ENCODE measurements at places on chromosomes 7 and 10.

DNA sequence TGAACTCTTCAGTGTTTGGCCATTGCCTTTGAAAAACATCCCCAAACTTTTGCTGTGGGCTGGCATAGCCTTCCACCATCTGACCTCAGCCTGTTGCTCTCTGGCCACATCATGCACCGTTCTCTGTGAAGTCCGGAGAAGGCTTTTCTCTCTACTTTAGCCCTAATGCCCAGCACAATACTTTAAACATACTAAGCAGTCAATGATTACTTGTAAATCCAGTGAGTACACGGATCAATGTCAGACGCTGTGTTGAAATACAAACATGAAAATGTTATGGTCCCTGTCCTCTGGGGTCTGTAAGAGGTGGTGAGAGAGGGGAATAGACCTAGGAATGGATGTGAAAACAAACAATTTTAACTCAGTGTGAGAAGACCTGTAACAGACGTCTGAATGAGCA lies 297.9 kb downstream of the PLXDC2 start:
- DNase-seq, result no peak

- no peak for DNase-seq
Measured at GRCh38 chr7:66779669-66780409, 39.3 kb downstream of the RABGEF1 start.

GRCh38 chr7:73871163-73872011 lies 10.4 kb downstream of the TMEM270 start:
- no peak for DNase-seq

DNA sequence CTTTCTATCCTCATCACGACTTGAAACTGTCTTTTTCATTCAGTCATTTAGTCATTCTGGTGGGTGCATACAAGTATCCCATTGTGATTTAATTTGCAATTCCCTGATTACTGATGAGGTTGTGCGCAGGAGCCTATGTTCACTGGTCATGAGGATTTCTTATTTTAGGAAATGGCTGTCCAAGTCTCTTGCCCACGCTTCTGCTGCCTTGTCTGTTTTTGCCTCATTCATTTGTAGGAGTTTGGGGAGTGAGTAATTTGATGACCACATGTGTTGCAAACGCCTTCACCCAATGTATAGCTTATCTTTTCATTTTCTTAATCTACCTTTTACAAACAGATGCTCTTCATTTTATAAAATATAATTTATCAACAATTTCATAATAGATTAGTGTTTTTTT lies 127.3 kb downstream of the ARHGAP22 start:
- DNase-seq, result no peak

DNA sequence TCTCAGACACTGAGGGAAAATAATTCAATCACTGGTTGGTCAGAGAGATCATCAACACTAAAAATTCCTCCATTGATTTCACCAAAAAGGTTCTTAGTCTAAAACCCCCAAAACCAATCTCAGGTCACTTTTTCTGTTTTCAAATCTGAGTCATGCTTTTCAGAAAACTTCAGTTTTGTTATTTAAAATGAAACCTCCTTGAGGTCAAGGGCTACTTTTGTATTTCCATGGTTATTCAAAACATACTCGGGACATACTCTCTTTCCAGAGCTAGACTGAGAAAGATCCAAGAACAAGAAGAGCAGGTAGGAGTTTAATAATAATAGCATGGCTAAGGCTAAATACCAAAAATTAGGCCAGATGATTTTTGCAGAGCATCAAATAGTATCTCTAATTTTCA lies 152.8 kb downstream of the SDHAF3 start:
- DNase-seq, result no peak

- DNase-seq, result peak; percentile 29
Measured at GRCh38 chr7:105388356-105389087, at the start of gene SRPK2. Gene SRPK2 (minus strand): TSS chr7:105388921.

DNA sequence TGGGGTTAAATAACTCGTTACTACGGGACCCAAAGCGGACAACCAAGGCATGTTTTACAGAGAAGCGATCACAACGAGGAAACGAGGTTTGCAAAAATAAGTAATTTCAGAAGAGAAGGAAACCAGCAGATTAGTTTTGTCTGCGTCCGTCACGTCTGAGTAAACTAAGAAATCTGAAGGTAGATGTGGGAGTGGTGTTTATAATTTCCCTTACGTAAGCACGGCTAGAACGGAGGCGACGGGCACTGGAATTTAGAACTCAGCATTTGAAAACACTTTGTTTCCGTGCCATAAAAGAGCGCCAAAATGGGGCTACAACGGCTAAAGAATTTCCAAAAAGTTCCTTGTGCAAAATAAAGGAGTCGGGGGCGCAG lies 718 bp upstream of the UMAD1 start:
- DNase-seq, result no peak

DNA sequence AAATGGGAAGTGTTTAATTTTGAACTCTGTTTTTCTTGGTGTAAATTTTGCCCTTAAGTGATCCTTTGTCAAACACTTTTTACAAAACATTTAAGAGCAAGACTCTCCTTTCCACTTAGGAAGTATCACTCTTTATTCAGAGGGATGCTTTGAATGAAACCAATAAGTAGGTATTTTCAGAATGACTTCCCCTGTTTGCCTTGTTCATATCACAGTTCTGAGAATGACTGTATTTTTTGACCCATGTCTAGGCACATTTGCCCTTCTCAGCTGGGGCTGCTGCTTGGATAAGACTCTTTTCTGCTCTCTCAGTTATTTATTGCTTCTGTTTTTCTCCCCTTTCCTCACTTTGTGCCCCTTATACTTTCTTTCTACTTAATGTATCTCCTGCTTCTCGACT lies 98.2 kb downstream of the CCNY start:
- no peak for DNase-seq

GRCh38 chr7:43077732-43078391 lies 34.6 kb upstream of the HECW1 start:
- DNase-seq, result no peak
